Stimulated activated CD8-positive, alpha-beta memory T cell treated with anti-CD3 and anti-CD28 coated beads, Interleukin-15, amount 100 ng/mL, for 24 hours (primary cell): ENCODE measurements at places on chromosomes 6 and 20.

- DNase-seq: no peak
These were observed 43.6 kb downstream of the PLAGL2 start for GRCh38 chr20:32163951-32164350.

- DNase-seq: no peak
These were observed 160.1 kb downstream of the ZFAND3 start for GRCh38 chr6:37979392-37980221.

DNA sequence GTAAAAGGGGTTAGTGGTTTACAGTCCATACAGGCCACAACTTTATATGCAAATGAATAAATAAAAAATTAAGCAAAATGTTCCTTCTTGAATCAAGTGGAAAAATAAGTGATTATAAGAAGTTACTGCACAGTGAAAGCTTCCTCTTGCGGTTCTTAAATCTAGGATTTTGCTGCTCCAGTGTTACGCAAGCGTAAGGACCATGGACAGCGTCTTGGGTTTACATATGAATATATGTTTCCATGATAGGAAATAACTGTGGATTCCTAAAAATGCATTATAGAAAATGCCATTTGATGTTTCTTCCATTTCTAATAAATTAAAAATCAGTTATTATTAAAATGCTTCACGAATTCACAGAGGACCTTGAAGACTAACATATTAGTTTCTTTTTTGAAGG, 176.6 kb upstream of the POU3F2 start:
- DNase-seq: no peak

GRCh38 chr6:52285177-52286068, 881 bp upstream of the MCM3 start:
- no peak for DNase-seq

- no peak for DNase-seq
These were observed 643.8 kb downstream of the DHX35 start for GRCh38 chr20:39605908-39606307.

DNA sequence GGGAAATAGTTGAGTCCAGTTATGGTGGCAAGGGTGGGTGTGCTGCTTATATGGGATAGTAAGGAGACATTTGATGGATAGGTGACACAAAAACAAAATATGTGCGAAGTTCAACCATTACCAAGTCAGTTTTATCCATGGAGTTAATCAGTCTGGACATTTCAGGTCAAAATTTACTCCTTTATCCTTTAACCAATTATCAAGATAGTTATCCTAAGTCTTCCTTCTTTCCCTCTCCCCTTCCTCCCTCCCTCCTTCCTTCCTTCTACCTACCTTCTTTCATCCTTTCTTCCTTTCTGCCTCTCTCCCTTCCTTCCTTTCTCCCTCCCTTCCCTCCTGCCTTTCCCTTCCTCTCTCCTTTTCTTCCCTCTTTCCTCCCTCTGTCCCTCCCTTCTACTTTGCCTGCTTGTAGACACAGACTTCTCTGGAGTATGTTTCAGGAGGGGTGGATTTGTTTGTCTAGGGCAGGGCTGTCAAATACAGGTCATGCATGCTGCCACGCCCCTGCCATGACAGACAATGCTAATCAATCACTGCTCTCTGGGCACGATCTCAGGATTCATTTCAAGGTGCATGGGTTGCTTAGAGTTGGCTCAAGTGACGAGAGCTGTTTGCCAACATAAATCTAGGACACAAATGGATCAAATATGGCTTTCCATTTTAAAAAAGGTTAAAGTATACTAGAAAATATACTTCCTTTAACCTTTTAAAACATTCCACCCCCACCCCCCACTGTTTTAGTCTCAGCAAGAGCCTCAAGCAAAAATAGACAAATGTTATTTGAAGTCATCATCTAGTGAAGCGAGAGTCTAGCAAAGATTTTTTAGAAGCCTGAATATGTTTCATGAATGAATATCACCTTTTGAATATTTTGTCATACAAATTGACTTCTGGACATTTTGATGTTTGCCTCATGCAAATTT, 281.6 kb upstream of the CITED2 start:
- no peak for DNase-seq

DNA sequence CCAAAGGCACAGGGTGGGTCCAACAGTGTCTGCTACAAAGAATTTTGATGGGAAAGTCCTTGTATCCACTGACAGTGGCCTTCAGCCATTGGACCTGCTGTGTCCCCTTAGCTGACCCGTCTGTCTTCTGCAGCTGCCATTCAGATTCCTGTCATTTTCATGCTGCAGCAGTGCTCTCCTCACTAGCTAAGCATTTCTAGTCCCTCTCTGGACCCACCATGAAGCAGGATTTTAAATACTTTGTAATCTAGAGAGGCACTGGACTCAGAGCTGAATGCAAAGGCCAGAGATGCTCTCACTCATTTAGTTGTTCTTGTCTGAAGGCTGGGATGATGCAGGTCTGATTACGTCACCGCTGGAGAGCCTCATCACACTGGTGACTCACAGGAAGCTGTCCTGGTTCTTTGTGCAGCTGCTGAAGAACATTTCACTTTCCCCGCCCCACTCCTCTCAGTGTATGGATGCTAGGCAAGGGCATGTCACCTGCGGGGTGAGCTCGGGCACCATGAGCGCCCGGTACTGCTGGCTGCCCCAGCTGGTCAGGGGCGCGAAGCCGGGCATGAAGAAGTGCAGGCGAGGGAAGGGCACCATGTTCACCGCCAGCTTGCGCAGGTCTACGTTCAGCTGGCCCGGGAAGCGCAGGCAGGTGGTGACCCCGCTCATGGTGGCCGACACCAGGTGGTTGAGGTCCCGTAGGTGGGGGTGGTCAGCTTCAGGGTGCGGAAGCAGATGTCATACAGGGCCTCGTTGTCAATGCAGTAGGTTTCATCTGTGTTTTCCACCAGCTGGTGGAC, 19.4 kb upstream of the TUBB2A start:
- no peak for DNase-seq

DNA sequence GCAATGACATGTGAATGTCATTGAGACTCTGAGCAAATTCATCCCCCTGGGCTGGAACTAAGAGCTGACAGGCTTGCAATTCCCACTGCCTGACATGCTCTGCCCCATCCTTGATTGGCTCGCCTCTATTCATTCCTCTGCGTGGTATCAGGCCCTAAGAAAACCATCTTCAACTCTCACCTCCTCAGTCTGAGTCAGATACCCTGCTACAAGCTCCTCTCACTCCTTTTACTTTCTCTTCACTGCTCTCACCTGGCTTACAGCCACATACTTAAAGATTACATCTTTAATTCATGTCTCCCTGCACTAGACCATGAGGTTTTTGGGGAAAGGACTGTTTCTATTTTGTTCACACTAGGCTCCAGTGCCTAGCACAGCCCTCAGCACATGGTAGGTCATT, 131.6 kb downstream of the KIF6 start:
- no peak for DNase-seq

DNA sequence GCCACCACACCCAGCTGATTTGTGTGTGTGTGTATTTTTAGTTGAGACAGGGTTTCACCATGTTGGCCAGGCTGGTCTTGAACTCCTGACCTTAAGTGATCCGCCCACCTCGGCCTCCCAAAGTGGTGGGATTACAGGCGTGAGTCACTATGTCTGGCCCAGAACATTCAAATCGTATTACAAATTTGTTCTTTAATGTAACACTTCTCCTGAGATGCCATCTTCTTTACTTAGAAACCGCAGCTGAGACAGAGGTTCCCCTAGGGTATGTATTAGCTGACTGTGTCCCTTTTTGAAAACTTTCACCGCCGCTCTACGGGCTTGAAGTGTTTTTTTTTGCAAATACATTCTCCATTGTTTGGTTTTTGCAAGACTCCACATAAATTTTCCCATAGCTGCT, 62.6 kb downstream of the TOX2 start:
- DNase-seq: no peak

GRCh38 chr20:4805663-4806449, 84.1 kb downstream of the PRND start:
- no peak for DNase-seq

- no peak for DNase-seq
These were observed 24.0 kb downstream of the CTCFL start for GRCh38 chr20:57500962-57501361.
